AG10803 (cell line): ENCODE measurements at places on chromosomes 2 and 18.

GRCh38 chr2:5121642-5122041 is 570.5 kb upstream of the SOX11 start:
- no peak for DNase-seq

DNA sequence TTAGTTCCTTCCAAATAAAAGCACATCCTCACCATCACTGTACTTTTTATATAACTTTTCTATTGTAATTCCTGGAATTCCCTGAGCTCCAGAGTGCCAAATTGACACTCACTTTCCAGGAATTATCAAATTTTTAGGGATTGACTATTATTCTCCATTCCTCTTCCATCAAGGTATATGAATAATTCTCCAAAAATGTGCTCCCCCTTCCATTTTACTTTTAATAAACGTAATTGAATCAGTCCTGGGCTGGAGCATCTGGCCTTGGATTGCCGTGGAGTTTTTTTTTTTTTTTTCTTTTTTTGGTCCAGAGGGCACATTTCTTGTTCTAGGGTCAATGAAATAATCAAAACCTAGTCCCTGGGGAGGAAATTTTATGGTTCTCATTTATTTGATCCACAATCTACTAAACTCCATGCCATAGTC is 304.3 kb downstream of the CDCA7 start:
- DNase-seq: peak; percentile 67

- no peak for DNase-seq
Observed at GRCh38 chr2:176879426-176879995, 333.1 kb upstream of the HNRNPA3 start.

DNA sequence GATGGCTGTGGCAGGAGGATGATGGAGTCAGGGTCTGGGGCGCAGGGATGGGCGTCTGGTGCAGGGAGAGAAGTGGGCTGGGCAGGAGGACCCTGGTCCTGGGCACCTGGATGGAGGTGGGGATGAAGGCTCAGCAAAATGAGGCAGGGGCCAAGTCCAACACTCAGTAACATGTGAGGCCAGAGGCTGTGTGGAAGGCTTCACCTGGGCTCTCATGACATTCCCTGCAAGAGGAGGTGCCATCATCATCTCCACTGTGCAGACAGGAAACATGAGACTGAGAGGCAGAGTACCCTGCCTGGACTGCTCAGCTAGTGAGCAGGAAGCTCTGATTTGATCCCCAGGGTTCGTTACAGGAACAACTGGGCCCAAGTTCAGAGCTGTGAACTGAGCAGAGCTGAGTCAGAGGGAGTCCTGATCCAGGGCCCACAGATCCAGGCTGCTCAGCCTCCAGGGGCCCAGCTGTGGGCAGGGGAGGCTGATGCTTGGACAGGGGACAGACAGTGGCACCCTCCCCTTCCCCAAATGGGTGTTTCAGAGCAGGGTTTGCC is 36.9 kb downstream of the HJURP start:
- DNase-seq: no peak

GRCh38 chr2:216713691-216714336 is 18.5 kb upstream of the IGFBP5 start:
- peak; percentile 94 for DNase-seq

GRCh38 chr2:70823249-70823648 is 2.9 kb upstream of the CLEC4F start:
- DNase-seq: no peak

DNA sequence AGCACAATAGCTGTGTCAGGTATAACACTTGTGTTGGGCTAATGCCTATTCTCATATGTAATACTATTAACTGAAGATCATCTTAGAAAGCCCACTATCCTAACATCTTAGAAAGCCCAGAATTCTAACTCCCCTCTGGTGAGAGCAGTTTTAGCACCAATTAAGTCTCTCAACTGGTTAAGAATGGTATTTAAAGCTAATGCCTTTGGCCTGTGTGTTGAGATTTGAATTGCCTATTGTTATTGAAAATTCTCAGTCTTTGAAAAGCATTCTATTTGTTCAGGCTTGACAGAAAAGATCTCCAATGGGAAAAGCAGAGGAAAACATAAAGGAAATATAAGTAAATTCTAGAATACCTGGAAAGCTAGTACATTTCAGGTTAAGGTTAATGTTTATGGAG is 352.5 kb downstream of the ARHGAP15 start:
- DNase-seq: no peak

- no peak for DNase-seq
Observed at GRCh38 chr2:156322686-156323231, 9.8 kb downstream of the NR4A2 start.

DNA sequence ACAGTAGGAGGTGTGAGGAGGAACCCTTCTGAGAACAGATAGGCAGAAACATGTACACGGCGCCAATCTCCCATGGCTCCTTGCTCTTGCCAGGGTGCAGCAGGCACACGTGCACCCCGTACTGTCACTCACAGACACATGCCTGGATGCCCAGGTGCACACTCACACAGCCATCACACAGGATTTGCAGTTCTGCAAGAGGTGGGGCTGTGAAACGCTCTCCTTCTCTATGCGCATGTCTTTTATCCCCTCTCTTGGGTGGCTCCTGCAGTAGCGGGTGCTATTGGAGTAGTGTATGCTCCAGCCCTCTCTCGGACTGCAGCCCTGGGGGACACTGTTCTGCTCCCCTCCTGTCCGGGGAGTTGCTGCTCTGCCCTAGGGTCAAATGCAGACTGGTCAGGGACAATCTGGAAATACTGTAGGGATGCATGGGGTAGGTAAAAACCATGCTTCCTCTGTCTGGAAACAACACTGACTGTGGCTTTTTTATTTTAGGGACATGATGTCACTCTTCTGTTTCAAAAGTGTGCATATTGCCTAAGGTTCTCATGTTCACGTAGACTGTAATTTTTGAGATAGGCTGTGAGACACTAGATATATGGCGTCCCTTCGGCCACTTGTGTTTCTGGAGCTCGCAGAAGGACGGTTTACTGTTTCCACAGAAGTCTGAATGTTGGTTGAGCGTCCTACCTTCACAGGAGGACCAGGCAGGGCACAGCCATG is 118.5 kb downstream of the PRKCE start:
- DNase-seq: no peak

GRCh38 chr2:70890469-70891065 is 45.1 kb upstream of the ATP6V1B1 start:
- DNase-seq: peak; percentile 11

GRCh38 chr2:239765911-239766310 is 259.2 kb downstream of the NDUFA10 start:
- no peak for DNase-seq

- no peak for DNase-seq
Observed at GRCh38 chr2:12895017-12895416, 178.3 kb downstream of the TRIB2 start.

- DNase-seq: peak; percentile 43
Observed at GRCh38 chr2:175030380-175031271, 25.4 kb upstream of the CHN1 start.

DNA sequence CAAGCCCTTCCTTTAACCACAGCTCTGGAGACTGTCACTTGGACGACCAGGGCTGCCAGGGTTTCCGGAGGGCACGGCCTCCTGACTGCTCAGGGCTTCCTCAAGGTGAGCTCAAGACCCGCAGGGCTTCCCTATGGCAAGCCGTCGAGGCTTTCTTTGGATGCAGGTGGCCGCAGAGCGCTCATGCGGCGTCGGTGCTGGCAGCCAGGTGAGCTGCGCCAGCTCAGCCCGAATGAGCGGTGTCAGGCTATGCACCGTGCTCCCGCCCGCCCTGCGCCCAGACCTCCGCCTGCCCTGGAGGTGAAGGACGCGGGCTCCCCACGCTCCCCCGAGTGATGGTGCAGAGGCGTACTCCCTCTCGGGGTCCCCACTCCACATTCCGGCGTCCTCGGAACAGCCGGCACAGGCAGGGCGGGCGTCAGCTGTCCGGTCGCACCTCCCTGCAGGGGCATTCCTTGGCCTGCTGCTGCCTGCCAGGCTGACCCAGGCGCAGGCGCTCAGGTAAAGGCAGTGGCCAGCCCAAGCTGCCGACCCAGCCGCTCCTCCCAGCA is 20.8 kb upstream of the TUBB6 start:
- no peak for DNase-seq

DNA sequence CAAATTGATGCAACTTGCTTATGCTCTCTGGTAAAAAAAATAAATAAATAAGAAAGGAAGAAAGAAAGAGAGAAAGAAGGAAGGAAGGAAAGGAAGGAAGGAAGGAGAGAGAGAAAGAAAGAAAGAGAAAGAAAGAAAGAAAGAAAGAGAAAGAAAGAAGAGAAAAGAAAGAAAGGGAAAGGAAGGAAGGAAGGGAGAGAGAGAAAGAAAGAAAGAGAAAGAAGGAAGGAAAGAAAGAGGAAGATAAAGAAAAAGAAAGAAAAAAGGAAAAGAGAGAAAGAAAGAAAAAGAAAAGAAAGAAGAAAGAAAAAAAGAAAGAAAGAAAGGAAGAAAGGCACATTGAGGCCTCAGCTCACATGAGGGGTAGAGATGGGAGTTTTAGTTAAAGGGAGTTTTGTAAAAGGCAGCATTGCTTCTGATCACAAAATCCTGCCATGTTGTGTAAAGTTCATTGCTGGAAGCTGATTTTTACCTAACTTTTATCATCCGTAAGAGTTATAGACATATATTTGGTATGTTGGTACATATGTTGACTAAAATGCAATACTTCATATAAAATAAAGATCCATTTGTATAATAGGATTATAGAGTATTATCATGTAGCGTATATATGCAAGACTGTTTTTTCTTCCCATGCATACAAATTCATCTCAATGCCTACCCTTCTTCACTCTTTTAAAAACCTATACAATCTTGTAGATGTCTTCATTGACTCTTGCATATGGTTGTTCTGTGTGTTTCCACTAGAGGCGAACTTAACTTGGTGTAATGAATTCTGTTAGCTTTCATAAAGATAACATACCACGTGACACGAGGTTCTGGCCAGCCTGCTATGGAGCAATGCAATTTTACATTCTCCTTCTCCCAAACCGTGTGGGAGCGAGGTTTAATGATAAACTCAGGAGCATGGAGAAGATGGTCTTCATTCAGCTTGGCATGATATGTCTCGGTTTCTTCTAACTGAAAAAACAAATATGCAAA is 32.8 kb downstream of the MYOM1 start:
- no peak for DNase-seq

DNA sequence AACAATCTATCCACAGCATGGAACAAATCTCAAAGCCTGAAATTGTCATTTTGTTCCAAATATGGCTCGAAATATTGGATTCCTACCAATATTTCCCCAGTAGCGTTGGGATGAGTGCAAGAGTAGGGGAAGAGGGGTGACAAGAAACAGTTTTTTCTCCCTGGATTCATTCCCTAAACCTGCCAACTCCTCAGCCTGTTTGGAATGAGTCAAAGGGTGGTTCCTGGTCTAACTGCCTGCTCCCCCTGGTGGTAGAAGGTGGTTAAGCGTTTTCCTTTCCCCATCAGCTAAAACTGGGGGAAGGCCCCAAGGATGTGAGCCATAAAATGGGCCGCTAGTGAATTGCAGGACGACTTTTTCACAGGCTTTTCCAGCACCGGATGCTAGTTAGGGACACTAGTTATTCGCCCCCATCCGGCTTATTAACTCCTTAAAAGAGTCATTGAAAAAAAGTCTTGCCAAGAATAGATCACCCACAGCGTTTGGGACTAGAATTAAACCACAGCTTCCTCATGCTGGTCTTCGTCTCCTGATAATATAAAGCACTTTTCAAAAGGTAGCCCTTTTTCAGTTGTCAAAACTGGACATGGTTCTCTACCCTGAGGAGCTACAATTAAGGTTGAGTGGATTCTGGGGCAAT is 72.5 kb downstream of the DHRS9 start:
- DNase-seq: peak; percentile 37

DNA sequence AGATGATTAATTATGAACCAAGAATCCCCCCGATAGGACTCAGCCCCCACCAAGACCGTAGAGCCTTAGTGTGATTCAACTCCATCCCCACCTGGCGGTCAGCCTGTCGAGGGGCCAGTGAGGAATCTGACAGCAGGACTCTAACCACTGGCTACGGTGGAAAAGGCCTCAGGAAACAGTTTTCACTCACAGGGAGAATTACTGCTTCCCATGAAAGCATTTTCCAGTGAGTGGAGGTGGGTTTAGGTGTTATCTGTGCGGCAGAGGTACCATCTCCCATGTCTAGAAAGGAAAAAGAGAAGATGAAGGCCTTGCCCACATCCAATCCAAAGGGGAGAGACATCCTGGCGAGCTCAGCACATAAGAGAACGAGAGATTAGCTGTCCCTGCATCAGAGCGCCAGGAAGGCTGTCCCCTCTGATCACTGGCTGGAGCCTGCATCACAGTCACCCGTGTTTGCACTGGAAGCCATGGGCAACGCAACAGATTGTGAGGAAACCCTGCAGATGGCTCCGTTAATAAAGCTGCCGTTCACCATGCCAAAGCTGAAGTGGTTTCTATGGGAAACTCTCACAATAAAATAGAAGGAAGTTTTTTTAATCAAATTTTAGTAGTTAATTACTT is 22.3 kb downstream of the COX7A2L start:
- no peak for DNase-seq

- no peak for DNase-seq
Observed at GRCh38 chr2:3159782-3160545, 217.7 kb downstream of the EIPR1 start.

GRCh38 chr2:169287666-169288065 is 74.7 kb downstream of the LRP2 start:
- DNase-seq: no peak

DNA sequence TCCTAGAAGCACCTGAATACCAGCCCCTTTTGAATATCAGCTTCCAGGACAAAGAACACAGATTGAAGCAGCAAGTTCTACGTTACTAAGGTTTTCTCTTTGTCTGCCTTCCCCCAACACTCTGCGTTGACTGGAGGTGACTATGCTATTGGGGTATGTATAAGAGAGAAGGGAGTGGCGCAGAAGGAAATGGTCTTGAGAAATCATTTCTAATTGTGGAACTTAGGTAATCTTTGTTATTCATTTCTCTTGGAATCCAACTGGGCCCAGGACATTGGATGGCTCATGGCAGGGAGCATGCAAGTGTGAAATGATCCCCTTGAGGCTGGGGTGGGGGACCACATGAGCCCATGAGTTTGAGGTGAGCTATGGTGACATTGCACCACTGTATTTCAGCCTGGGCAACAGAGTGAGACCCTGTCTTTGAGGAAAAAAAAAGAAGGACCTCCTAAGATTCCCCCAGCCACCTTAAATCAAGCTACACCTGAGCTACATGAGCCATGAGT is 29.7 kb downstream of the XDH start:
- peak; percentile 97 for DNase-seq

GRCh38 chr2:163692081-163692480 is 43.7 kb downstream of the FIGN start:
- DNase-seq: no peak
